ENCODE measurements at places on chromosomes 11 and 22.

- no peak for DNase-seq
Observed at GRCh38 chr11:34208266-34209135, 103.1 kb downstream of the NAT10 start.

- DNase-seq: no peak
Observed at GRCh38 chr11:76805206-76805913, 22.2 kb downstream of the TSKU start.

DNA sequence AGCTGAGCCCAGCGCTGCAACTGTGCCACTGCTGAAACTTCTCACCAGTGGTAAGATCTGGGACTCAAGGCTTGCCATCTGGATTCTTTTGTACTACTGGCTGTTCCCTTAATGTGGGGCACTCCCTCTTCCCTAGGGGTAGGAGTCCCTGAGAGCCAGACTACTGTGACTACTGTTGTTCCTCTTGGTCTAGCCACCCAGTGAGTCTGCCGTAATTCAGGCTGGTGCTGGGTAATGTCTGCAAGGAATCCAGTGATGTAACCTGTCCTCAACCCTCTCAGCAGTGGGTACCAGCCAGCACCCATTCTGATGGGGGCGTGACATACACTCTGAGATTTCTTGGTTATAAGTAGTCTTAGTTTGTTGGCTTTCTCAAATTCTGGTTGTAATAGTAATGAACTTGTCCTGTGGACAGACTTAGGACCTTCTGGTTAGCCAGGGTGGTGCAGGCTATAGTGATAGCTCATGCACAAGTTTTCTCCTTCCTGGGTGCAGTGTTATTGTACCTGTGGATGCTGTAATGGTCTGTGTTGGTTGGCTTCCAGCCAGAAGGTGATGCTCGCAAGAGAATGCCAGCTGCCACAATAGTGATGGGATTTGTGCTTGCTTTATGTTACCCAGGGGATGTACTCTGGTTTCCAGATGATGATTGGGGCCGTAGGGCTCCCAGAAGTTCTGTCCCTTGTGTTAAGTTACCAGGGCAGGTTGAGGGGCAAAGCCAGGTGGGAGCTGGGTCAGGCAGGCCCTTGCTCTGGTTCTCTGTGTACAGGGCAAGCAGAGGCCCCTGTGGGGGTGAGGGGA lies 65.5 kb downstream of the ARHGAP42 start:
- no peak for DNase-seq

- no peak for DNase-seq
Observed at GRCh38 chr11:12721816-12722604, 47.8 kb downstream of the TEAD1 start.

- DNase-seq: no peak
Observed at GRCh38 chr11:46413760-46414465, 22.3 kb upstream of the CHRM4 start.

DNA sequence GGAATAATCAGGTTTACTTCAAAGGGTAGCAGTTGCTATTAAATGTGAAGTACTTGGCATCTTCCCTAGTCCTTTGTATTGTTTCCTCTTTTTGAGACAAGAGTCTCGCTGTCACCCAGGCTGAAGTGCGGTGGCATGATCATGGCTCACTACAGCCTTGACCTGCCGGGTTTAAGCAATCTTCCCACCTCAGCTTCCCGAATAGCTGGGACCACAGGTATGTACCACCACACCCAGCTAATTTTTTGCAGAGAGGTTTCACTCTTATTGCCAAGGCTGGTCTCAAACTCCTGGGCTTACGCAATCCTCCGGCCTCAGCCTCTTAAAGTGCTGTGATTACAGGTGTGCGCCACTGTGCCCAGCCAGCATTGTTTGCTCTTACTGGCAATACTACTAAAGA lies 36.2 kb upstream of the RAPSN start:
- no peak for DNase-seq

DNA sequence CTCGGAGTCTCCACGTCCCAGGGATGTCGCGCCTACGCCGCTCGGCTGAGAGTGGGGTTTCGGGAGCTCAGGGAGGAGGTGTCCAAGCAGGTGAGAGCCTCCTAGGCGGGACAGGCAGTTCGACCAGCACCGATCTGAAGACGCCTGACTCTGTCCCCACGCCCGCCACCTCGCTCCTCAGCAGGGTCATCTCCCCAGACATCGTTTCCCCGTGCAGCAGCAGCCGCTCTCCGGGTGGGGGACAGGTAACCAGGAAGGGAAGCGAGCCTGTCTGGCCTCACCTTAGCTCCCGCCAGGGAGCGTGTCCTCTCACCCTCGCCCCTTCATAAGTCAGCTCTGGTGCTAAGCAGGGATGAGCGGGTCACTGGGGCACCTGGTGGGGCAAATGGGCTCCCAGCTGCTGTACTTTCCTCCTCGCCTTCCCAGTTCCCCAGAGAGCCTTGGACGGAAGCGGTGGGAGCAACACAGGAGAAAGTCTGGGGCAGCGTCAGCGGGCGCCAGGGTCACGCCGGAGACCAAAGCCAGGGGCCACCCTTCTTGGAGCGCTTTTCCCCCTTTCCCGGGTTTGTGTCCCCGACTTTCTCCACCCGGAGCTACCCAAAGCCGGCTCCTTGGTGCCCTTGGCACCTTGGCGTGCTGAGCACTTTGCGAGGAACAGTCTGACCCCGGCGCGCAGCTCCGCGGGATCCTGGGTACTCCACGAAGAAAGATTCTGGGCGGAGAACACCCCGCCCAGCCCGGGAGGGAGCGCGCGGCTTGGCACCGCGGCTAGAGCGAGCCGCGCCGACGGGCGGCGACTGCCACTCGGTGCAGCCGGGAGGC lies 1.6 kb downstream of the SPON1 start:
- DNase-seq: no peak

GRCh38 chr11:118417801-118418200 lies 16.4 kb downstream of the ATP5MG start:
- no peak for DNase-seq

- DNase-seq: no peak
Observed at GRCh38 chr22:32880893-32881596, 79.5 kb downstream of the TIMP3 start.

DNA sequence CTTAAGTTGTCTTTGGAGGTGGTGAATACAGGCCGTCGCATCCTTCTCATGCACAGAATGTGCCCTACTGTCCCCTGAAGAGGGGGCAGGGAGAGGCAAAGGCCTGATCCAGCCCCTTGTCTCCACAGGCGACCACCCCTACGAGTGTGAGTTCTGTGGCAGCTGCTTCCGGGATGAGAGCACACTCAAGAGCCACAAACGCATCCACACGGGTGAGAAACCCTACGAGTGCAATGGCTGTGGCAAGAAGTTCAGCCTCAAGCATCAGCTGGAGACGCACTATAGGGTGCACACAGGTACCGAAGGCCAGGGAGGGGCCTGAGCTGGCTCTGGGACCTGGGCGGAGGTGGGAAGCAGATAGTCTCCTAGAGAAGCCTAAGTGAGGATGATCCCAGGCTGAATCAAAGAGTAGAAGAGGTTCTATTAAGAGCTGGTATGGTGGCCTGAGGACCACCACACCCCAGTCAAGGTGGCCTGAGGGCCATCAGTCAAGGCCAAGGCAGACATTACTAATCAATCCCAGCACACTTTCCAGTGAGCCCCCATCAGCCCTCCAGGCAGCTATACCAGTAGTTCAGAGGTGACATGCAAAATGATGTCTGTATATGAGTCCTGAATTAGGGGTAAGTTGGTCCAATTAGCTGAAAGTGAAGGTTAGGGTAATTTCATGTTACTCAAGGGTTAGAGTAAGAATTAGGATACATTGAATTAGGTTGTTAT lies 49.0 kb upstream of the NNMT start:
- DNase-seq: no peak

- no peak for DNase-seq
Observed at GRCh38 chr11:1947592-1948237, 583 bp downstream of the MRPL23 start.

GRCh38 chr22:23061471-23062280 lies 8.6 kb upstream of the GNAZ start:
- DNase-seq: no peak

DNA sequence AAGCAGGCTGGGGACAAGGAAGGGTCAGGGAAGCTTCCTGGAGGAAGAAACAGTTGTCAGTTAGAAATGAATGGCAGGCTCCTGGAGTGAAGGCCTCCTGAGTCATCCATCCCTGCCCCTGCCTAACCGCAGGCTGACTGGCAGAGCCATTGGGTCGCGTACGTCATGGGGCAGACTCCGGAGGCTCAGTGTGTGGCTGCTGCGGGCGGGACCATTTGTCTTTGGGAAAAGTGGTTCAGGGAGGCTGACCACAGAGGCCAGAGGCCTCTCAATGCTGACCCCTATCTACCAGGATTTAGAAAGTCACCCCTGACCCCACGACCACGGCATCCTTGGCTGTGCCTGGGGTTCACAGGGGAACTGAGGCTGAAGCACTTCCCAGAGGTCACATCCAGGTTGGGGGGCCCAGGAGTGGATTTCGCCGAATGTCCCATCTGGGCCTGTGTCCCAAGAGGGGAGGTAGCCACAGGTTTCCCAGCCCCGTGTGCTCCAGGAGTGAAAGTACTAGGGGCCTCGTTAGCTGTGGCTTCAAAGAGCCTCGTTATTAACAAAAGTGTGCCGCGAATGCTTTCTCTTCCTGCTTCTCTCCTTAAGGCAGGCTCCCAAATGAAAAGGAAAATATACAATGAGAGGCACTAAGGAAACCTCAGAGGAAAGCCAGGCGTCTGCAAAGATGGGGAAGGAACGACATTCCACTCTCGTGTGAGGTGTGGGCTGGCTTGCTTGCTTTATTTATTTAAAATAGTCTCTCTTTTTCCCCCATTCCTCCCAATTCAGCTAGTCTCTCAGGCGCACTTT lies 58.9 kb downstream of the FLRT1 start:
- no peak for DNase-seq

DNA sequence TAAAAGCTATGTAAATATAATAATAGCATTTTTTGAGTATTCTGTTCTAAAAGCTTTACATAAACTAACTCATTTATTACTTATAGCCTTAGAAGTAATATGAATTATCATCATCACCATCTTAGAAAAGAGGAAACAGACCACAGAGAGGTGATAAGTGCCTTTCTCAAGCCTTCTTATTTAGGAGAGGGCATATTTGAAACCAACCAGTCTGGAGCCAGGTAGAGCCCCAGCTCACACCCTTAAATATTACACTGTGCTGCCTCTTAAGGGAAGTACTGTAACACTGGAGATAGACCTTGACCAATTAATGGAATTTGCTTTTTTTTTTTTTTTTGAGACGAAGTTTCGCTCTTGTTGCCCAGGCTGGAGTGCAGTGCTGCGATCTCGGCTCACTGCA lies 2.3 kb downstream of the BCO2 start:
- no peak for DNase-seq

DNA sequence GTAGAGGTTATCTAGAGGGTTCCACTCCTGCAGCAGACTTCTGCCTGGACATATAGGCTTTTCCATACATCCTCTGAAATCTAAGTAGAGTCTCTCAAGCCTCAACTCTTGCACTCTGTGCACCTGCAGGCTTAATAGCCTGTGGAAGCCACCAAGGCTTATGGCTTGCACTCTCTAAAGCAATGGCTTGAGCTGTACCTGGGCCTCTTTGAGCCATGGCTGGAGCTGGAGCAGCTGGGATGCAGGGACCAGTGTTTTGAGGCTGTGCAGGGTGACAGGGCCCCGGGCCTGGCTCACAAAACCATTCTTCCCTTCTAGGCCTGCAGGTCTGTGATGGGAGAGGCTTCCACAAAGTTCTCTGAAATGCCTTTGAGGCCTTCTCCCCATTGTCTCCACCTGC lies 2.9 kb upstream of the NXPE4 start:
- DNase-seq: no peak

GRCh38 chr11:74268456-74268855 lies 43.0 kb downstream of the P4HA3 start:
- no peak for DNase-seq

- no peak for DNase-seq
Observed at GRCh38 chr11:76007166-76007565, 192.2 kb downstream of the UVRAG start.

DNA sequence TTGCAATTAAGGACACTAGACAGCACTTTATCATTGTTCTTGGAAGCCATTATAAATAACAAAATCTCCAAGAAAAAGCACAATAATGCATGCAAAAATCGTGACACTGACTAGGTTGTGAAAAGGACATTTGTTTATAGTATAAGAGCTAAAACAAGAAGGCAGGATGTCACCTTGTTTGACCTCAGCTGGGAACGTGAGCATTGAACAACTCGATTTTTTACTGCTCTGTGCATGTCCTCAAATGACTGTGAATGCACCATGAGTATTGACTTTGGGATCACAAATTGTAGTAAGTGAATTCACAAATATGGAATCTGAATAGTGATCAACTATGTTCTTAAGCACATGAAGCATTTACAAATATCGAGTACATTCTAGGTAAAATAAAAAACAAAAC lies 35.3 kb upstream of the ARHGAP20 start:
- no peak for DNase-seq

- DNase-seq: no peak
Observed at GRCh38 chr11:11426226-11426952, 73.3 kb upstream of the CSNK2A3 start.

DNA sequence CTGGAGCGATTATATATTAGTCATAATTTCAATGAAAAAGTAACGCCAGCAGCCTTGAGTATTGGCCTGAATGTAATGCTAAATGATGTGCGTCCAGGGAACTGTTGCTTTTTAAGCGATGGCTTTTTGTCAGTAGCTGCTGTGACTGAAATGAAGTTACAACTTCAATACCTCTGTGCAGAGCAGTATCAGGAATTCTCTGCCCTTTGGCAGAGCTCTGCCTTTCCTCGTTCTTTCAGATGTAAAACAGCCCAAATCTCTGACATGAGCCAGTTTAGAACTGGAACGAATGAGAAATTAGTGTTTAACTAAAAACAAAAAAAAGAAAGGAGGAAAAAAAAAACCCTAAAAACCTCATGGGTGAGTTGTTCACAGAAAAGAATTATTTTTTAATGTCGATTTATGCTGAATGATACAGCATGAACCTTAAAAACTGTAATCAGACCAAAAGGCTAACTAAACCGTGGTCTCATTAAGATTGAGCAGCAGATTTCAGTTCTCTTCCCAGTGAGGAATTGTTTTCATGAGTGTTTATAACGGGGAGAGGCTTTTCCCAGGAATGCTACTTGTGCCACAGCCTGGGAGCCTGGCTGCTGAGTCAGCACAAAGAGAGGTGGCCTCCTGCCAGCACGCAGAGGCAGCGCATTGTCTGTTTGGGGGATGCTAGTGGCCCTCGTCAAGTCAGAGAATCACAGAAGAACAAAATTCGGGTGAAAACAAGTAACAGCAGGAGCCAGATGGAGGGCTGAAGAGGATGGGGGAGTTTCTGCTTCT lies 146.2 kb upstream of the RASSF10 start:
- no peak for DNase-seq
